ENCODE measurements at places on chromosomes 11 and 22.

GRCh38 chr11:88384669-88385005 is 47.1 kb upstream of the CTSC start:
- no peak for DNase-seq

DNA sequence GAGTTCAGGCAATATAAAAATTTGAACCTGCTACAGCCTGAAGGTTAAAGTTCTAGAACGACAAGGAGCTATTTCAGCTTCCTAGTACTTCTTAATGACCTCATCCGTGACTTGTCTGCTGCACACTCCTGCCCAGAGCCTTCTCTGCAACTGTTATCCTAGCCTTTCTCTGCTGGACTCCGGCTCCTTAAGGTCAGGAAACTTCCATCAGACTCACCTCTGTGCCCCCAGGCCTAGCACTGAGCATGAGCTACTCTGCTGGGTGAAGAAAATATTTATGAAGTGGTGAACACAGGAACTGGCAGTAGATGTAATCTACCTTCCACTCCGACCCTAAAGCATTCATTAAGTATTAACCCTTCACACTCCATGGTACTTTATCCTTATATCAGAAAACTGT is 18.4 kb downstream of the CSNK2A3 start:
- no peak for DNase-seq

DNA sequence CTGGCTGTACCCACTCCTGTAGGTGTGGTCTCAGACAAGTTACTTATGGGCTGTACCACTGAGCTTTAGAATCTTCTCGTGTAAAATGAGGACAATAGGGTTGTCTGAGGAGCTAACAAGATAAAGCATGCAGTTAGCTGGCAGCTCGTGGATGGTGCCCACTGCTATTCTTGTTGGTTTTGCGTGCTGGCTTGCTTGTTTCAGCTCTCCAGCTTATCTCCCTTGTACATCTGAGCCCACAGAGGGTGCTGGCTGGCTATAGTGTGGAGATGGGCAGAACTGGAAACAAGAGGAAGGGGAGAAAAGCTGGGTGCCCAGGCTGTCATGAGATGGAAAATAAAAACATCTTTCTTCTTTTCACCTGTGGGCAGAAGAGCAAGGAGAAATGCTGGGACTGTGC is 46.5 kb upstream of the GALNT18 start:
- DNase-seq = no peak

DNA sequence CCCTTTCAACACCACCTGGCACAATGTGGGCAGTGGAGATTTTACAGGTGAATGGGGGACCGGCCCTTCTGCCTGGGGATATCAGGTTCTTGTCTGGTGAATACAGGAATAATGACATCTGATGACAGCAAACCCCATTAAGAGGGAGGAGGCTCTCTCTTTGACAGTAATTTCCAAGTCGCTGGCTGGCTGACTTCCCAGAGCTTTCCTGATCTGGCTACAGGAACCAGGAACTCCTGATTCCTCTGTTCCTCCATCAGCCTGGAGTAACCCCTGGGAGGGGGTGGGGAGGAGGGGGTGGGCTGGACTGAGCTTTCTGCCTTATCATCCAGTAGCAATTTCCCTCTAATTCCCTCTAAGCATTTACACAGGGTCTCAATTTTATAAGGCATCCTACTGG is 3.7 kb upstream of the MIEF1 start:
- no peak for DNase-seq

DNA sequence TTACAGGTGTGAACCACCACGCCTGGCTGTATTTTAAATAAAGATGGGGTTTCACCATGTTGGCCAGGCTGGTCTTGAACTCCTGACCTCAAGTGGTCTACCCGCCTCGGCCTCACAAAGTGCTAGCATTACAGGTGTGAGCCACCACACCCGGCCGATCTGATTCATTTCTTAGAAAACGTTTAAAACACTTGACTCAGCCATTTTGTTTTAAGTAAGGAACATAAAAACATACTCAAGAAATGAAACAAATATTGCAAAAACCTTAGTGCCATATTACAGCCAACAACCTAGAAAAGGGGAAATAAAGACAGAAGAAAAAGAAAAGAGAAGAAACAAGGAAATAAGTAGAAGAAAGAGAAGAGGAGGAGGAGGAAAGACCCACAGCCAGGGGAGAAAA is 17.4 kb downstream of the LRFN4 start:
- DNase-seq = no peak

GRCh38 chr11:6385046-6385777 is 5.1 kb upstream of the SMPD1 start:
- no peak for DNase-seq

DNA sequence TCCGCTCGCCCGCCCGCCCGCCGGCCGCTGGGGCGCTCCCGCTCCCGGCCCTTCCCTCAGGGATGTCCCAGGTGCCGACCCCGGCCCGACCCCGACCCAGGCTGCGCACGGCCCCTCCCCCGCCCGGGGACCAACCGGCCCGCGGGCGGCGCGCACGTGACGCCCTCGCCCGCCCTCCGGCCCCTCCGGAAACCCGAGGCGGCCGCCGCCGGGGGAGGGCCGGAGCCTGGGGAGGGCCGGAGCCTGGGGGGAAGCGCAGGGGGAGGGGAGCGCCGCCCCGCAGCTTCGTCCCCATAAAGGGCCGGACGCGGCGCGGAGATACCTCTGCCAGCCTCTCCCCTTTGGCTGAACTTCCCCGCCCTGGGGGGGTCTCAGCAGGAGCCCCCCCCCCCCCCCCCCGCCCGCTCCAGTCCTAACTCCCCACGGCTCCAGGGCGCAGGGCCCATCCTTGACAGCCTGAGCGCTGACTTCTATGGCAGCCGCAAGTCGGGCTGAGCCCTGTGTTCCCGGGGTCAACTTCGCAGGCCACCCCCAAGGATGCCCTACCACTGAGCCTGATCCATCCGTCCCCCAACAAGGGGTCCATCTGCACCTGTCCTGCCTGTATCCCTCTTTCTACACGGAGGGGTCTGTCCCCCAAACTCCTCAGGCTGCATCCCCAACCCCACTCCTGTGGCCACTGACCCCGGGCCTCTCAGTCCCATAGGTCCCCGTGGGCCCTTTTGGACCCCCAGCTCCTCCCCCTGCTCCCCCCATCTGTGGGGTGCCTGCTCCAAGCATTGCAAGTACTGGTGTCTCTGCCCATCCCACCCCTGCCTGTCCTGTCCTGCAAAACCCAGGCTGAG is at the start of gene MAPK12:
TSS of gene MAPK12 (minus strand) at position 69 of the 845 bp plus-strand sequence. CDS start 174 bp downstream, outside the sequence.
- no peak for DNase-seq

GRCh38 chr11:117071344-117071787 is 26.9 kb downstream of the SIK3 start:
- no peak for DNase-seq

DNA sequence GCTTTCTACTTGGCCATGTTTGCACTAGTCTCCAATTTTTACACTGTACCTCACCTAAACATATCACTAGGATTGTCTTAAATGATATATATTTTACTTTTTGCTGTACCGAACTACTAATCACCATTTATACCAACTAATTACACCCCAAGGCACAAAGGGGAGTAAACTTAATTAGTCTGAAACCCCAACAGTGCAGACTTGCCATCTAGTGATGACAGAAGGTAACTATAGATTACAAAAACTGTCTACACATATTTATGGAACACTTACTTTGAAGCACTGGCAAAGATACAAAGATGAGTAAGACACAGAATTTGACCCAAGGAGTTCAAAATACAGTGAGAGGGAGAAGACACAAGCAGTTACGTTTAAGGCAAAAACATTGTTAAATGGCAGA is 139.7 kb downstream of the CNTN5 start:
- no peak for DNase-seq

- DNase-seq = peak; percentile 78
These were observed 31.0 kb downstream of the MCM5 start for GRCh38 chr22:35430897-35431322.

DNA sequence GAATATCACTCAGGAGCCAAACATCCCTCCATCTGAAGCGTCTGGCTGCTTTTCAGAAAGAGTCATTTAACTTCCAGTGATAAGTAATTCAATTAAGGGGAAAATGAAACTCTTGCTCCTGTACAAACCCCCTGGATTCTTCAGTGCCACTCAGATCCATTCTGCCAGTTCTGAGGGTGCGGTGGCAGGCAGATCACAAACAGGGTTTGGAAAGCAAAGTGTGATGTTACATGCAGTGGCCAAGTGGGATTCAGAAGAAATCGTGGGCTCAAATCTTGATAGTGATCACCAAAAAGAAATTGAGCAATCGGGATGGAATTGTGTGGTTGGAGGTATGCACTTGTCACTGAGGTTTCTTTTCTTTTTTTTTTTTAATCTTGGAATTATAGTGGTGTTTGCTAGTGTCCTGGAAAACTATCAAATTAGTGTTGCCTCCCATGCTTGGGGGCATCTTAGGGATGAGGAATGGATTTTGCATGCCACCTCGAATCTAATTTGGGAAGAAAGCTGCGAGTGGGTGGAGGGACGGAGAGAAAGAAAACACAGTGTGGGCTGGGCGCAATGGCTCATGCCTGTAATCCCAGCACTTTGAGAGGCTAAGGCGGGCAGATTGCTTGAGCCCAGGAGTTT is 22.5 kb upstream of the RTL6 start:
- no peak for DNase-seq

DNA sequence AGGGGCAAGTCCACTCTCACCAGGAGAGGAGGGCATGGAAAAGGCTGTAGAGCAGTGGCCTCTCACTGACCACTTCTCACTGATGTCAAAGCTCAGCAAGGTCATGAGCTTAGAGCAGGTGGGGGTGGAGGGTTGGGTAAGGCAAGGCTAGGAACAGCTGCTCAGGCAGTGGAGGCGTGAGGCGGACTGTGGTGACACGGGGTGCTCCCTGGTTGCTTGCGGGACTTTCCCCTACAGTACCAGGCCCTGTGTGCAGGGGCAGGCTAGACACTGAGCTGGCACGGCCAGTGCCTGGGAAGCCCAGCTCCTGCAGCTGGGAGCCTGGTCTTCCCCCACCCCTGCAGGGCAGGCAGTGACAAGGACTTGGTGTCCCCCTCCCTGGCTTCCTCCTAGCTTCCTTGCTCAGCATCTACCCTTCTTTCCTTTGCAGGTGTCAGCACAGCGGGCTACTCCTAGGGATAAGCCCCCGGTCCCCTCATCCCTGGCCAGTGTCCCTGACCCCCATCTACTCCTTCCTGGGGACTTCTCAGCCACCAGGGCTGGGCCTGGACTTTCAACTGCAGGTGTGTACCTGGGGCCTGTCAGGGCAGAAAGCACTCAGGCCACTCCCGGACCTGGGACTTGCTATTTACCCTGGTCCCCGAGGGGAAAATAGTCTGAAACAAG is 45.6 kb downstream of the PISD start:
- DNase-seq = peak; percentile 82

DNA sequence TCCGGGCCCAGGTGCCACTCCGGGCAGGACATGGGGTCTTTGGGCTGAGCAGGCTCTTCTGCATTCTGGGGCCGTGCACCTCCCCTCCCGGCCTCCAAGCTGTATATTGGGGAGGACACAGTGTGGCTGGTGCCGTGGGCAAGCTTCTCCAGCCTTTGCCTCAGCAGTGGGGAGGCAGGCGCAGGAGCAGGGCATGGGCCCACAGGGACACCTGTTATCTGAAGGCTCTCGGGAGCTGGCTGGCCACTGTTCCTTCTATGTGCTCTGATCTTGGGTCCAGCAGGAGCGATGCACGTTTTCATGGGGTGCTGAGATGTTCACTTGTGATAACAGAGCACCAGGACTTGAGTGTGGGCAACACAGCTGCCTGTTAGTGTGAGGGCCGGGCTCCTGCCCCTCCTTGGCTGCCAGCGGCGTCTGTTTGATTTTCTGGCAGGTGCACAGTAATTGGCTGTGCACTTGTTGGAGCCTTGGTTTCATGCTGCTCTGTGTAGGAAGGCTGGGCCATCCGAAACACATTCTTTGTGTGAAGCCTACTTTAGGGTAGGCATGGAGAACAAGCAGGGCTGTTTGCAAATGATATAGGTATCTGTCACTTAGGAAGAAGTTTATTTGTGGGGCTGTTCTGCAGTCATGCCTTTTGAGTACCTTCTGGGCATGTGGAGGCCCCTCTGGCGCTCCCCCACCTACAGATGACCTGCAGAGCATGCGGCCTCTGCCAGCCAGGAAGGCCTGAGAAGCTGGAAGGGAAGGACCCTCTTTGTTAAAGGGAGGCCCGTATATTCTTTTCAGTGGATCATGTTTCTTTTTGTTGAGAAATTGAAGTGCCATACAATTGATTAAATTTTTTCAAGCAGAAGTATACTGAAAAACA is 201.5 kb downstream of the TBC1D22A start:
- DNase-seq = no peak

DNA sequence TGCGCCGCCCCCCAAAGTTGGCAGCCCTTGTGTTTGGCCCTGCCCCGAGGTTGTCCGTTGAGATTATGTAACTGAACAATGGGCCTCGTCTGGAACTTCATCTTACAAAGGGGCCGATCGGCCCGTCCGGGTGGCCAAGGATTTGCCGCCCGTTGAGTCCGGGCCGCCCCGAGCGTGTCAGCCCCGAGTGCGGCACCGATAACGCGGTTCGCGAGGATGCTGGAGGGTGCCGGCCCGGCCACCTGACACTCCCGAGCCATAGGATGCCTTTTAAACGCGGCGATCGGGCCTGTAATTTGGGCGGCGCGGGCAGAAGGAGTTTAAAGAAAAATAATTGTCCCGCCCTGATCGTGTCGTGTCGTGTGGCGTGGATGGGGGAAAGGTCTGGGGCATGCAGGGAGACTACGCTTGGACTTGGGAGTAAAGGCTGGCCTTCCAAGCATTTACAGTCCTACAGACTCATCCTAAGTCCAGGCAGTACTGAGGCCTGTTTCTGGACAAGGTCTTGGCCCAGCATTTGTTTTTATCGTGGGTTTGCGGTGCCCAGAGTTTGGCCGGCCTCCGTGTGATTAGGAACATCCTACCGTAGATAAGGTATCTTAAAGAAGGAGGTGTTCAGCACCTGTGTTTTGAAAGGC is 1.3 kb downstream of the WEE1 start:
- no peak for DNase-seq

DNA sequence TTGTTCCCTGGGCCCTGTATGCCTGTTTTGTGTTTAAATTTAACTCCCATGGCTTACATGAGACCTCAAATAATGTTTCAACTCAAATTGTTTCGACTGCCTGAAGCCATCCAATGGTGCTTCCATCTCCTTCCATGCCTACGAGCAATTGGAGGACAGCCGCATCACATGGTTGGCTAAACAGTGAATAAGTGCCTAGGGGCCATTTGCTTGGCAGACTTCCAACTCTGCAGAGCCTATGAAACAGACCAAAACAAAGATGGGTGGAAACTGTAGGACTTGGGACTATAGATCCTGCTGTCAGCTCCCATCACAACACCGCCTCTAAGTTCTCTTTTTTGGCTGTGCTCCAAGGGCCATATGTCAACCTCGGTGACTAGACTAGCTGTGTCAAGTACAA is 84.1 kb downstream of the PARVA start:
- no peak for DNase-seq

- DNase-seq = no peak
These were observed 741 bp upstream of the TALDO1 start for GRCh38 chr11:746289-747157.

GRCh38 chr11:74018331-74019005 is 9.6 kb upstream of the UCP3 start:
- no peak for DNase-seq

Data from activated naive CD4-positive, alpha-beta T cell treated with anti-CD3 and anti-CD28 coated beads, Interleukin-2, amount 50 U/mL, for 72 hours (primary cell).